ENCODE measurements at places on chromosomes 13 and 19. TPM values are rescaled to one million over a fixed set of nuclear protein-coding genes. Genes with fewer than 3 reads are reported as not detected.

DNA sequence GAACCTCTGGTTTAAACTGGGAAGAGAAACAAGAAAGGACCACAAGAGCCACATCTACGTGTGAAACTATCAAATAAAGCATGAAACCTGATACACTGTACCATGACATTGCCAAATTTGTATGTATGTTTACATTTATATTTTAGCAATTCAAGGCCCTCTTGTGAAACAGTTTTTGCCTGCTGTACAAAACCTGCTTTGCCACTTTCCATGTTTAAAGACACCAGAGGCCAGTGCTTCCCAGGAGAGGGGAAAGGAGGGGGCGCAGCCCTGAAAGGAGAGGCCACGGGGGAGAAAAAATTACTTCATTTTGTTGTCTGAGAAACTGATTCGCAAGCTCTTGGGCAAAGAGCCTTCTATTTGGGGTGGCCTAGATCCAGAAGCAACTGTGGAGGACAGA, 124.8 kb downstream of the DCLK1 start:
- no peaks in the 10 kb centered on the region for H3K4me1 ChIP-seq
- no peak overlapping the region for H3K4me3 ChIP-seq
- H3K27me3 ChIP-seq, result no peaks in the 10 kb centered on the region
- no peak overlapping the region for H3K27ac ChIP-seq
- DNase-seq, result peak; percentile 10

DNA sequence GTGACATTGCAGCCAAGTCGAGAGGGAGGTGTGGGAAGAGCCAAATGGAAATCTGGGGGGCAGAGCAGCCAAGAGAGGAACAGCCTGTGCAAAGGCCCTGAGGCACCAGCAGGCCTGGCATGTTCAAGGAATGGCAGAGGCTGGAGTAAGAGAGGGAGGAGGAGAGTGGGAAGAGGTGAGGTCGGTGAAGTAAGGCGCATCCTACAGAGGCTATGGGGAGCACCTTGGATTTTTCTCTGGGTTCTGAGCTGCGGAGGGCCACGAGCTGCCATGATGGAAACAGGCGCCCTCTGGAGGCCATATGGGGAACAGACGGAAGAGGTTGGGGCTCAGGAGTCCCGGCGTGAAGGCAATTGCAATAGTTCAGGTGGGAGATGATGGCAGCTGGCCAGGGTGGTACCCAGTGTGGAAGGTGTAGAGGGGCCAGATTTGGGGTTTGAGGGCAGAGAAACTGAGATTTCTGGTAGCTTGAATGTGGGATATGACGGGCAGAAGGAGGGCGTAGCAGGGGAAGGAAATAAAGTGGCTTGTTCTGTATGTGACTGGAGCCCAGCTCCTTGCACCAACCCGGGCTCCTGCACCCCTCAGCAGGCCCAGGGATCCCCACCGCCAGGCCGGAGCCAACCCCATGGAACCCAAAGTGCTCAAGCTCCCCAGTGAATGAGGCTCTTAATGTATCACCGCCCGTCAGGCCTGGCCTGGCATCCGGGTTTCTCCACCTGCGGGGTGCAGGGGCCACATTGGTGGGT, 20.5 kb upstream of the STRN4 start:
- peaks cover 8% of the 10 kb centered on the region for H3K4me1 ChIP-seq
- DNase-seq, result no peak
- H3K36me3 ChIP-seq, result no peaks in the 10 kb centered on the region

GRCh38 chr13:68745502-68745901, 1362.1 kb upstream of the ATXN8OS start:
- H3K27me3 ChIP-seq, result no peaks in the 10 kb centered on the region
- H3K36me3 ChIP-seq, result no peaks in the 10 kb centered on the region
- DNase-seq, result no peak

DNA sequence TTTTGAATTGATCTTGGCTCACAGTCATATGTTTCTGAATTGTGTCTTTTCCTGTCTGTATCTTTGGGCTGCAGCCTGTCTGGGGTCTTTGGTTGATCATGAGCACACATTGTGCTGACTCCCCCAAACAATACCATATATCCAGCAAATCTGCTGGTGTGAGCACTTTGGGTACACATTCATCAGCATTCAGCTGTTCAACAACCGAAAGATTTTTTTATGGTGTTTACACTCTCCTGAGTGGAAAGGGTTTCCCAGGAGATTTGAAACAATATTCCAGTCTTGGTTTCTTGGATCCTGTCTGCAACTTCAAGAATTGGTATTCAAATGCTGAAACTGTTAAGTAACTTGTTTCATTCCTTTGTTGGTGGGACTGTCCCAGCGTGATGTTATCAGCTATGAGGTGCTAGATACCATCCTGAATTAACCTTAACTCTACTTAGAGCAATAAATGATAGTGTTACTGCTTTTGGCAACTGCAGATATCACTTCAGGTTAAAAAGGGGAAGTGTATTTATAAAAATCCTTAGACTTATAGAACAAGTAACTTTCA, 78.4 kb upstream of the DIAPH3 start:
- no peak for DNase-seq
- no peaks in the 10 kb centered on the region for H3K4me1 ChIP-seq
- H3K36me3 ChIP-seq, result no peaks in the 10 kb centered on the region
- no peak overlapping the region for H3K4me3 ChIP-seq
- H3K27ac ChIP-seq, result no peak overlapping the region

DNA sequence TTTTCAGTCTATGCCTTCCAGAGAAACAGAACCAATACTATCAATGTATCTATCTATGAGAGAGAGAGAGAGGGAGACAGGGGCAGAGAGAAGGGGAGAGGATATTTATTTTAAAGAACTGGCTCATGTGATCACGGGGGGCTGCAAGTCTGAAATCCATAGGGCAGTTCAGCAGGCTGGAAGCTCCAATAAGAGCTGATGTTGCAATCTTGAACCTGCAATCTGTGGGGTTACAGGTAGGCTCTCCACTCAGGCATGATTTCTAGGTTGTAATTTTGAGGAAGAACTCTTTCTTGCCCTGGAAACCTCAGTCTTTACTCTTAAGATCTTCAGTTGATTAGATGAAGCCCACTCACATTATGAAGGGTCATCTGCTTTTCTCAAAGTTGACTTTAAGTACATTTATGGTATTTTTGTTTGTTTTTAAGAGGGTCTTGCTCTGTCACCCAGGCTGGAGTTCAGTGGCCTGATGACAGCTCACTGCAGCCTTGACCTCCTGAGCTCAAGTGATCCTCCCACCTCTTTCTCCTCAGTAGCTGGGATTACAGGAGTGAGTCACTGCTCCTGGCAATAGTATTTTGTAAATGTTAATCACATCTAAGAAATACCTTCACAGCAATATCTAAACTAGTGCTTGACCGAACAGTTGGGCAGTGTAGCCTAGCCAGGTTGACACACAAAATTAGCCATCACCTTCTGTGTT, 376.4 kb downstream of the FGF9 start:
- peaks cover 3% of the 10 kb centered on the region for H3K27me3 ChIP-seq
- H3K4me3 ChIP-seq, result no peak overlapping the region
- DNase-seq, result no peak
- H3K4me1 ChIP-seq, result no peaks in the 10 kb centered on the region
- H3K27ac ChIP-seq, result no peak overlapping the region
- H3K36me3 ChIP-seq, result no peaks in the 10 kb centered on the region

GRCh38 chr13:98368019-98368418, 190.9 kb upstream of the RNF113B start:
- no peaks in the 10 kb centered on the region for H3K4me1 ChIP-seq
- no peak overlapping the region for H3K4me3 ChIP-seq
- no peak for DNase-seq
- H3K27ac ChIP-seq, result no peak overlapping the region
- no peaks in the 10 kb centered on the region for H3K36me3 ChIP-seq

- peak overlapping the region; percentile 36 for H3K27ac ChIP-seq
- no peaks in the 10 kb centered on the region for H3K4me1 ChIP-seq
- no peaks in the 10 kb centered on the region for H3K27me3 ChIP-seq
- H3K36me3 ChIP-seq, result no peaks in the 10 kb centered on the region
- H3K4me3 ChIP-seq, result peak overlapping the region; percentile 11
- DNase-seq, result peak; percentile 90
Measured at GRCh38 chr19:58009666-58010301, 7.2 kb upstream of the ZNF606 start.

DNA sequence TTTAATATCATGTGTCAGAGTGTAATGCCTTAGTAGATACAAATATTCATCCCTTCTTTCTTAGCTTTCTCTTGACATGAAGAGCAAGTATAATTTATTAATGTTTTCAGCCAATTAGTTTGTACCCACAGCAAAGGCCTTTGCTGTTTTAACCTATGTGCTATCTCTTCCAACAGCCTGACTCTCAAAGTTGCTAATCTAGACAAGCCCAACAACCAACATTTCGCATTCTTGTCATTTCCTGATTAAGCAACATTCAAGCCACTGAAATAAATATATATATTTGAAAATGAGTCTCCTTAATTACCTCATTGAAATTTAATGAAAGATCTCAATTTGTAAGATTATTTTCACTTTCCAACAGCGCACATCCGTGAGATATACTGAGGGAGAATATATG, 18.5 kb downstream of the EPSTI1 start:
- no peaks in the 10 kb centered on the region for H3K27me3 ChIP-seq
- DNase-seq, result no peak
- no peaks in the 10 kb centered on the region for H3K36me3 ChIP-seq
- H3K4me3 ChIP-seq, result no peak overlapping the region
- H3K4me1 ChIP-seq, result peaks cover 6% of the 10 kb centered on the region

DNA sequence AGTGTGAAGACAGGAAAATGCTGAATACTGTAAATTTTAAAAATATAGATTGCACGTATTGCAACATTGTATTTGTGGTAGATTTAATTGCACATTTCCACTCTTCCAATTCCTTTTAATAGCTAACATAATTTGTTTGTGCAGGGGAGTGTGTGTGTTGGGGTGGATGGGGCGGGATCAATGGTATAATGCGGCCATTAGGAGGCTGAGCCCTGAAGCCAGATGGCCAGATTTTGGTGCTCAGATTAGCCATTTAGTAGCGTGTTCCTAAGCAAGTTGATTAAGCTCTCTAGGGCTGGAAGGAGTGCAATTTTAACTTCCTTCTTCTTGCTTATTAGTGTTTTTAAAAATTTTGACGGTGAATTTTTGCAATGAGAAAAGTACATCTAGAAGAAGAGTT, 5.8 kb downstream of the OXGR1 start:
- no peak overlapping the region for H3K27ac ChIP-seq
- no peak overlapping the region for H3K4me3 ChIP-seq
- no peaks in the 10 kb centered on the region for H3K4me1 ChIP-seq
- H3K36me3 ChIP-seq, result no peaks in the 10 kb centered on the region
- H3K27me3 ChIP-seq, result no peaks in the 10 kb centered on the region
- DNase-seq, result no peak

- no peak overlapping the region for H3K27ac ChIP-seq
- no peak overlapping the region for H3K4me3 ChIP-seq
- no peaks in the 10 kb centered on the region for H3K4me1 ChIP-seq
- H3K36me3 ChIP-seq, result no peaks in the 10 kb centered on the region
Measured at GRCh38 chr13:58207501-58207900, 576.0 kb downstream of the PCDH17 start.

The MCEMP1 gene
- total RNA-seq, result not detected

The EPN1 gene
- total RNA-seq, result 160 TPM
